ENCODE measurements at places on chromosomes 3 and 15.

DNA sequence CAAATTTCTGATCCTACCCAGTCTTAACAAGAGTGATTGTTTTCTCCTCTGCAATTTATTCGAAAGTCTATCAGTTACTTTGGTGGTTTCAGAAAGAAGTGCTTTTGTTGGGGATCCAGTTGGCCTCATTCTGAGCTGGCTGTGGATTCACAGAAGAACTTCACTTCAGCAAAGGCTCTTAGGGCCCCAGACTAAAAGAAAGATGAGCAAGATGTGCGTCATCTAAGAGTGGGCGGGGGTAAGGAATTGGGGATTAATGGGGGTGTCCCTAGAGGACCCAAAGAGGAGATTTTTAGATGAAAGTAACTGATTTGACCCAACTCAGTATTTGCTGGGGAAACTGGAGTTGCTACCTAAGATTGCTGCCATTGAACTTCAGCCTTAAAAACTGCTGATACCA, 63.9 kb upstream of the TSEN2 start:
- DNase-seq, result no peak

DNA sequence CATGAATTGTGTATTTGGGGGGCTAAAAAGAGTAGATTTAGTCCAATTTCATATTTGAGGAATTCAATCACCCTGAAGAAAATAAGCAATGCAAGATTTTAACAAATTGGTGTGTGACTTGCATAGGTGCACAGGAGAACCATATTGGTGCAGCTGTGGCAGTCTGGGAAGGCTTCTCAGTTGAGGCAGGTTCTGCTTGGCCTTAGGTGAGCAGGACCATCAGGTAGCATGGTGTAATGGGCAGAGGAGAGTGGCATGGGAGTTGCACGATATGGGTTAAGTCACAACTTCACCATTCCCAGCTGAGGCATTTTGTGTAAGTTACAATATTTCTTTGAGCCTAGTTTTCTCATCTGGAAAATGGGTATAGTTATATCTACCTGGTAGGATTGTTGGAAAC, 10.5 kb downstream of the EBLN2 start:
- no peak for DNase-seq

DNA sequence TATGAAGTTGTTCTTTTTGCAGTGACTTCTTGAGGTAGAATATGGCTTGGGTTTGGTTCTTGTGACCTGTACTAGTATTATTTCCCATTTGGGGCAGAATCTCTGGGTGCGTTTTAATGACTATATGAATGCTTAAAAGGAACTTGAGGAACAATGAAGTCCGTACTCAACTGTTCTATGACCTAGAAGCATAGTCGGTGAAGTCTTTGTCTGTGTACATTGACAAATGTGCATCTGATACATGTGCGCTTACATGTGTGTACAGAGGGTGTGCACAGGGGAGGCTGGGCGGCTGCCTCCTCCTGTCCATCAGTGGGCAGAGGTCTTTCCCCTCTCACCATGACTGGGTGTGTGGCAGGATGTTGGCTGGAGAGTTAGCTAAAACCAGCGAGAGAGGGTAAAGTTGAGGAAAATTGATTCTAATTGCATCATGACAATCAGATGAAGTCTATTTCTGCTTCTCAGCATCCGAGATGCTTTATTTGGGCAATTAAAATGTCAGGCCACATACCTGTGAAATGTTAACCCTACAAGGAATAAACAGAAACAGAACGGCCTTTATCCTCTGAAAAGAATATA, 1.0 kb upstream of the NR2F2 start:
- no peak for DNase-seq

GRCh38 chr3:190886945-190887344, 24.5 kb upstream of the GMNC start:
- DNase-seq, result no peak

DNA sequence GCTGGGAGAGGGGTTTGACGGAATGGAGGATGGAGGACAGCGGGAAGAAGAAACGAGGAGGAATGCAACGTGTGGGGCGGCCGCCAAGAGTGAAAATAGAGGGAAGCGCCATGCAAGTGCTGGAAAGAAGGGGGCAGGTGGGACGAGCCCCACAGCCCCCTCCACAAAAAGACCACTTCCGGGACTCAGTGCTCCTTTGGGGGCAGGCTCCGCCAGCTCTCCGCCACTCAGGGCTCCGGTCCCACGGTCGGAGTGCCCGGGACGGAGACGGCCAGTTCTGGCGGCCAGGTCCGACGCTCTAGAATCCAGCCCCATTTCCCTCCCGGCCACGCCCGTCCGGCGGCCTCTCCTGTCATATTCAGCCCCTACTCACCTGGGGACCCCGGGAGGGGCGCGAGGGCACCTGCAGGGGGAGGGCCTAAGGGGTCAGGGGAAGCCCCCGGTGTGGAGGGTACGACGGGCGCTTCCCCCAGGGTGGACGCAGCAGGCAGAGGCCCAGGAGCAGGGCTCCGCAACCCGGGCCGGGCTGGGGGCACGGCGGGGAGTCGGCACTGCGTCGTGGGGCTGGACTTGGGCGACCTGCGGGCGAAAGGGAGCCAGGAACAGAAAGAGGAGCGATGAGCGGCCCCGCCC, 25.5 kb upstream of the CSPG4 start:
- no peak for DNase-seq

DNA sequence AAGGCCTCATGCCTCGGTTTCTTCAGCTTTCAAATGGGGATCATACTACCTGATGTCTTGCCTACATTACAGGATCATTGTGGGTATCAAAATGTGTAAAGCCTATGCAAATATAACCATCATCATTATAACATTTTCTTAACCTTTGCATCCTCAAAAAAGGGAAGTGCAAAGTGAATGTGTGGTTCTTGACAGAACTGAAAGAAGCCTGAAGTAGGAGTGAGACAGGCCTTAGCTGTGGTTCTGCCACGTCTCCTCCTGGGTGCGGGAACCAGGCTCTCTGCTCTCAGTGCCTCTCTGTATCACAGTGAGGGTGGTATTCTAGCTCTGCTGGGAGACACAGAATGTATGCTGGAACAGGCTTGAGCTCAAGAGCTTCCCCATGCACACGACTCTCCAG, 316.9 kb upstream of the ICE2 start:
- no peak for DNase-seq

DNA sequence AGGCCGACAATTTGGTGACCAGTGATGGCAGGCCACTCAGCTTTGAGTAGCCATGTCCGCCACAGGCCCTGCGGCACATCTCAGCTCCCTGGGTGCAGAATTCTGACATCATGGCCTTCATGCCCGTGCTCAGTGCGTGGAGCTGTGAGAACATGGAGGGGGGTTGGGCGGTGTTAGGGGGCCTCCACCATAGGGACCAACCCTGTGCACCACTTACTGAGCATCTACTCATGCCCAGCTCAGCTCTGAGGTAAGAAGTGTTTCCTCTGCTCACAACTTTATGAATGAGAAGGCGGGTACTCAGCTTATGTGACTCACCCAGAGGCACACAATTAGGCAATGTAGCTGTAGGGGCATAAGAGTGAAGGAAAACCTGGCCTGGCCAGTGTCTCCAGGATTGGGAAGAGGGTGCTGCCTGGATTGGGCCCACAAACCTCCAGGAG, 10.5 kb downstream of the ACOX2 start:
- no peak for DNase-seq

- DNase-seq, result no peak
Measured at GRCh38 chr3:166582236-166582635, 745.0 kb upstream of the BCHE start.

Data from activated CD4-positive, alpha-beta T cell treated with anti-CD3 and anti-CD28 coated beads for 1 hour (primary cell).